ENCODE measurements at places on chromosomes 1 and 21.

GRCh38 chr1:204367193-204367858, 7.6 kb upstream of the PLEKHA6 start:
- H3K27me3 ChIP-seq = no peaks in the 10 kb centered on the region
- H3K4me1 ChIP-seq = peaks cover 23% of the 10 kb centered on the region
- H3K27ac ChIP-seq = no peak overlapping the region

GRCh38 chr1:183051546-183051945, 28.3 kb downstream of the LAMC1 start:
- no peak overlapping the region for H3K4me3 ChIP-seq
- no peak overlapping the region for H3K27ac ChIP-seq
- H3K36me3 ChIP-seq = no peaks in the 10 kb centered on the region

DNA sequence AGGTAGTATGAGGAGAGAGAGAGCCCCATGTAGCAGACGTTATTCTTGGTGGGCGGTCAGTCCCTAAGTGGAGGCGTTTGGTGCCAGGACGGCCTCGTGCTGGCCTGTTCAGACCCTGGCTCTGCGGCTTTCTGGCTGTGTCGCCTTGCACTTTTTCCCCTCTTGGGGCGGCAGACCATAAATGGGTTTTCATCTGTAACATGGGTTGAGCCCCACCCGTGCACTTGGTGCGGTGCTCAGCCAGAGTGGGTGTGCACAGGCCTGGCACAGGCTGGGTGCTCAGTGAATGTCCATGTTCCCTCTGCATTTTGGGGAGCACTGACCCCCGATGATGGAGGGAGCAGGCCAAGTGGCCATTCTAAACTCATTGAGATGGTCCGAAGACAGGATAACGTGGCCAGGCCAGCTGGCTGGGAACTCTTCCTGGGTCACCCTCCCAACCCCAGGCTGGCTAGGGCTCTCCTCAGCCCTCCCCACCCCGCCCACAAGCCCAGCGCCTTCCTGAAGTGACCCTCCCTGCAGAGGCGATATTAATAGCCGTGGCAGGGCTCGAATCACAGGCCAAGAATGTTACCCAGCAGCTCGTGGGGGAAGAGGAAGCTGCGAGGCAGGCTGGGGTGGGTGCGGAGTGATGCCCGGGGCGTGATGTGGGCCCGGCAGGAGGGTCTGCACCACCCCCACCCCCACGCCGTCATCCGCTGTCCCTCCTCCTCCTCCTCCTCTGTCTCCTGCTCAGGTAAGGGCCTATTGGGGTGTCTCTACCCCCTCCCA, 78.5 kb downstream of the ARHGEF10L start:
- H3K4me1 ChIP-seq = no peaks in the 10 kb centered on the region
- no peaks in the 10 kb centered on the region for H3K27me3 ChIP-seq
- H3K27ac ChIP-seq = no peak overlapping the region
- H3K4me3 ChIP-seq = no peak overlapping the region
- DNase-seq = no peak

DNA sequence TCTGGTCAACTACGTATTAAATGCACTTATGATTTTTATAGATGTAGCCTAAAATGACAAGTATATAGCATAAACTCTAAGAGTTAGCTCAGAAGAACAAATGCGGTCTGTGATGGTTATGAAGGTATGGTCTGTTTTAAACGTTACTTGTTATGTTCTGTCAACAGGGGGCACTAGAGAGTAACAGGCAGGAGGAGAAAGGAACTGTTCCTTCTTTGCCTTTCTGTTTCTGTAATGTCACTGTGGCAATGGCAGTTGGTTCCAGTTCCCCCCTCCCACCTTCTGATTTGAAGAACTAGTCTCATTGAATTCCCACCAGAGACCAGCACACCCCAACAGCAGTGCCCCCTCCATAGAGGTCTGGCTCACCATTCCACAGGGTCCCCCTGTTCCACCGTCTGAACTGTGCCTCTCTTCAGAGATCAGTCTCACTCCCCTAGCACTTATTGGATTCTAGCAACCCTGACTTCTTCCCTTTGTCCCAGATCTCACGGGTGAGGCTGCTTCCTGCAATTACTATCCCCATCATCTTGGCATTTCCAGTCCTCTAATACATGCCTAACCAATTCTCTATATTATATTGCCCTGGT, 14.0 kb downstream of the KRTAP24-1 start:
- H3K4me1 ChIP-seq = peaks cover 5% of the 10 kb centered on the region
- no peak overlapping the region for H3K4me3 ChIP-seq
- no peak for DNase-seq
- H3K27ac ChIP-seq = peak overlapping the region; percentile 38
- H3K36me3 ChIP-seq = no peaks in the 10 kb centered on the region

DNA sequence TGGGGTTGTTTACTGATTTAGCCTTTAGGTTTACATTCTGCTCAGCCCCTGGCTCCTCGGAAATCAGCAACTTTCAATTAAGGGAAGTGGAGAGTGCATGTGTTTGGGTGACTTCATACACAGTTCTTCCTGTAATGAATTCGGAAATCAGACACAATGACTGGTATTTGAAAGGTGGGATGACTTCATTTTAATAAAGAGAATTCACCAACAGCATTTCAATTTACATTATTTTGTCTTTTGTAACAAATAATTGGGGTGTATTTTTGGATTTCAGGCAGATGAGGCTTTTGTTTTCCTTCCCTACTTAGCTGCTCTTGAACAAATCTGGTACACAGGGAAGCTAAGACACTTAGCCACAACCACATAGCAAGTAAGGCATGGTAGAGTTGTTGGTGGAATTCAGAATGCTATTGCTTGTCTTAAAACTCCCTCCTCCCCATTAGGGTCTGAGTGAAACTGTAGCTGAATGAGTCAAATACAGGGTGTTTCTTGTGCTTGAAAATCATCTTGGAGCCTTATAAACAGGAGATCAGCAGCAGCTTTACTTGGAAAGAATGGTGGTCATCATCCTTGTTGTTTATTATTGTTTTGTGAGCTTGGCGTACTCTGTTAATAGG, 917 bp downstream of the STX12 start:
- H3K4me3 ChIP-seq = peak overlapping the region; percentile 87
